ENCODE measurements at places on chromosomes 6 and 20.

GRCh38 chr6:110322151-110322873 is 35.8 kb downstream of the METTL24 start:
- no peak for DNase-seq

- no peak for DNase-seq
Observed at GRCh38 chr6:141866731-141867497, 265.8 kb upstream of the GJE1 start.

GRCh38 chr20:41734506-41734945 is 116.3 kb upstream of the CHD6 start:
- peak; percentile 73 for DNase-seq

- no peak for DNase-seq
Observed at GRCh38 chr6:158085261-158086053, 82.6 kb downstream of the SERAC1 start.

GRCh38 chr20:59805786-59806577 is 127.5 kb downstream of the SYCP2 start:
- peak; percentile 45 for DNase-seq

- DNase-seq: no peak
Observed at GRCh38 chr6:113805173-113805790, 51.9 kb upstream of the MARCKS start.
